Right hindlimb (tissue), 1 donor: ENCODE measurements at places on chromosomes 13 and 19.

DNA sequence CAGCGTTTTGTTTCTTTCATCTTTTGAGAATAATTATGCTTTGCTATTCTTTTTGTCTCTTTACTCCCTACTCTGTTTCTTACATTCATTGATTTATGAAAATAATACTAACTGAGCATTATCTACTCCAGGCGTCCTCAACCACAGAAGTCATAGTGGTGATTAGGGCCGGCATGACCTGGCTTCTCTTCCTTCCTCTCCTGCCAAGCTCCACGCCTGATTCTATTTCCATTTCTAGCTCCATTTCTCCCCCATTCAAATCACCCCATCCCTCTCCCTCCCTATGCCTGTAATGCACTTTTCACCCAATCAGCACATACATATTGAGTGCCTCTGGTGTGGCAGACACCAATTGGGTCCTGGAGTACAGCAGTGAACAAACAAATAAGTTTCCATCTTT lies 183.2 kb upstream of the GPR12 start:
- DNase-seq = no peak

GRCh38 chr19:56377105-56377924 lies 16.0 kb downstream of the ZNF582 start:
- DNase-seq = no peak

- no peak for DNase-seq
These were observed 10.5 kb upstream of the LATS2 start for GRCh38 chr13:21071924-21072323.

DNA sequence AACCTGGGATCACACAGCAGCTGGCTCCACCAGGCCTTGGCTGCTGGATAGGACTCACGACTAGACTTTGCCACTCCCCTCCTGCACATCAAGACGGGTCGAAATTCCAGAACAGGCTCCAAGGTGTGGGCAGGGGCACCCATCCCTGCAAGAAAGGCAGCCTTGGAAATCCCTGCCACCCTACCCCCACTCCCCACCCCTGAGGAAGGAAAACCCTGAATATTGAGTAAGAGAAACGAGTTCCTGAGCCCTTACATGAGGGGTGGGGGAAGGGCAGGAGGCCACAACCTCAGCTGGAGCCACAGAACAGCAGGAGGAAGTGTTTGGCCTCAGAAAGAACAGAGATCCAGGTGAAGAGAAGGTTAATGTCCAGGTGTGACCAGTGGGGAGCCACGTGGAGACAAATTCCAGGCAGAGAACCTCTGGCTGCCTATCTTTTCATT lies 20.1 kb downstream of the DEDD2 start:
- no peak for DNase-seq

DNA sequence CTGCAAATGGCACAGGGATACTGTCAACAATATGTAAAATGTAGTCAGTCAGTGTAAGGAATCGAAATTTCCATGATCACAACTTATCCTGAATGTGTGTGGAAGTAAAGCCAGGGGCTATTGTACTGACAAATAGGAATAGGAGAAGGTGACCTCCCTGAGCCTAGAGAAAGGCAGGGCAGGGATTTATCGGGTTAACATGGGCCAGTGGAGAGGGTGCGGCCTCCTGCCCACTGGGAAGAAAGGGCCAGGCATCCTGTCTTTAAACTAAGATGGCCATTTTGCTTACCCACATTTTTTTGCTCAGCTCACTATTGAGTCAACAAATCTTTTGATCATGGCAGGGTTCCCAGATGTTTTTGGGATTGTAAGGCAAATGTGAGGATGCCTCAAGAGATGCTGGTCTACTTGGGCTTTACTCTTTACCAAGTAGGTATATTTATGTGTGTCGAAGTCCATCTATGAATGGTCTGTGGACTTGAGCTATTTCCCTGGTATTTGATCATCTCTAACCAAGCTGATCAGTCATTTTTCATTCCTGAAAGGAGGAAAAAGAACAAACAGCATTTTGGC lies 116.6 kb upstream of the RNF113B start:
- DNase-seq = no peak

DNA sequence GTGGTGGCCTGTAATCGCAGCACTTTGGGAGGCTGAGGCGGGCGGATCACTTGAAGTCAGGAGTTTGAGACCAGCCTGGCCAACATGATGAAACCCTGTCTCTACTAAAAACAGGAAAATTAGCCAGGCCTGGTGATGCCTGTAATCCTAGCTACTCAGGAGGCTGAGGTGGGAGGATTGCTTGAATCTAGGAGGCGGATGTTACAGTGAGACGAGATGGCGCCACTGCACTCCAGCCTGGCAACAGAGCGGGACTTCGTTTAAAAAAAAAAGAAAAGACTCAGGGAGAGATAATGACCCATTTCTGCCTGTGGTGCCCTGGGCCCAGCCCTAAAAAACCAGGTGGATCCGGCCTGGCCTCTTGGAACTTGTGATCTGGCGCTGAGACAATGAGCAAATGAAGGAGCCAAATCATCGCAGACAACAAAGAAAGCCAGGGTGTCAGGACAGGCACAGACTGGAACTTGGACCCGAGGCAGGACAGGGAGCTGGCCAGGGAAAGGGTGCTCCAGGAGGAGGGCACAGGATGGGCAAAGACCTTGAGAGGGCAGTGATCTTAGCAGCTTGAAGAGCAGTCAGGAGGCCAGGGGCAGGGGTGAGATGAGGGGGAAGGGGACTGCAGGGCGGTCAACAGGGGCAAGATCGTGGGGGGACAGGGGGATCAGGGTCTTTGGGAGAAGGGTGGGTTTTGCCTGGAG lies 962 bp upstream of the JAK3 start:
- DNase-seq = no peak

DNA sequence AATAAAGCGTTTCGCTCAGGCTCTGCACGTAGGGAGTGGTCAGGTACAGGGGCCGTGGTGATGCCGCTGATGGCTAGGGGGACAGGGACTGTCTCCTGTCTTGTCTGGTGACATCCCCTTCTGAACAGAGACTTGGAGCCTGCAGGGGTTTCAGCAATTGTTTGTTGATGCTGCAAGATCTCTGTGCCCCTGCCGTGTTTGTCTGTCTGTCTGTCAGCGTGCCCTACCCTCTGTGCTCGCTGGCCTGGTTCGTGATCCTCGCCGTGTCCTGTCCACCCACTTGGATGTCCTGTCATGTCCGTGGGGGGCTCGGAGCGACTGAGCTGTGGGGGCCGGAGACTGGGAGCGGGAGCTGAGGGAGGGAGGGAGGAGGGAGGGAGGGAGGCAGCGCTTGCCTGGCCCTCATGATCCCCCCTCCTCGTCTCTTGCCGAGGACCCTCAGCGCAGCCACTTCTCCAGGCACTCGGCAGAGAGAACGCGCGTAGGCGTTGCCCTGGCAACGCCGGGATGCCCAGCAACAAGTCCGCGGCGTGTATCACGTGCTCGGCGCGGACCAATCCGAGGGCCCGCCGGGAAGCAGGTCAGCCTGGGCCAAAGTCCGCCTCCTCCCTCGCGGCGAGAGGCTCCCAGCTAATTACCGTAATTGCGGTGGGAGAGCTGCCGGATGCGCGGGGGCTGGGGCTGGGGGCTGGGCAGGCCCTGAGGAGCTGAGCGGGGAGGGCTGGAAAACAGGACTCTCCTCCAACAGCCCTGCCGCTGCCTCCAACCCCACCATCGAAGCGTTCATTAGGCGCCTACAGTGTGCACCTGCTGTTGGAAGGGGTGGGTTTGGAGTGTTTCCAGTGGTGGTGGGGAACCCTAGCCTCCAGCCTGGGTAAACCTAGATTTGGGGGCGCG lies 31.9 kb upstream of the FEM1A start:
- peak; percentile 92 for DNase-seq

GRCh38 chr13:52929846-52930245 lies 81.4 kb upstream of the PCDH8 start:
- peak; percentile 57 for DNase-seq

- no peak for DNase-seq
These were observed 51.3 kb downstream of the PTPRS start for GRCh38 chr19:5289060-5289990.
